ENCODE measurements at places on chromosomes 5 and 9. TPM values are rescaled to one million over a fixed set of nuclear protein-coding genes. Genes with fewer than 3 reads are reported as not detected.

DNA sequence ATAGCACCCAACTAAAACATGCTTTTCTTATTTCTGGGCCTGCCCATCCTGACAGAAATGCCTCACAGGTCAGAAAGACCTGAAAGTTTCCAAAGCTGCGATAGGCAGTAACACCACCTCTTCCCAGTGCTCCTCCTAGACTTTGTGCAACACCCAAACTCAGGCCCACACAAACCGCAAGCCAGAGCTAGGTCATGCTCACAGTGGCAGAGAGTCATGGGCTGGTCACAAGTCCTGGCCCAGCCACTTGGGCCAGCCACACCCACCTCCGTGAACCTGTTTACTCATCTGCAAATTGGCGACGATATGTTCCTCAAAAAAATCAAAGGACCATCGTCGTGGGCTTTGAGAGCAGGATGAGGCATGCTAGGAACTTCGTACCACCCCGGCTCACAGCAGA, 44.0 kb upstream of the SLC25A51 start:
- H3K27ac ChIP-seq: no peak overlapping the region
- H3K36me3 ChIP-seq: no peaks in the 10 kb centered on the region
- H3K27me3 ChIP-seq: peaks cover 13% of the 10 kb centered on the region
- DNase-seq: no peak
- no peaks in the 10 kb centered on the region for H3K4me1 ChIP-seq

HDHD3 gene
- 51.2 TPM for polyA plus RNA-seq

DNA sequence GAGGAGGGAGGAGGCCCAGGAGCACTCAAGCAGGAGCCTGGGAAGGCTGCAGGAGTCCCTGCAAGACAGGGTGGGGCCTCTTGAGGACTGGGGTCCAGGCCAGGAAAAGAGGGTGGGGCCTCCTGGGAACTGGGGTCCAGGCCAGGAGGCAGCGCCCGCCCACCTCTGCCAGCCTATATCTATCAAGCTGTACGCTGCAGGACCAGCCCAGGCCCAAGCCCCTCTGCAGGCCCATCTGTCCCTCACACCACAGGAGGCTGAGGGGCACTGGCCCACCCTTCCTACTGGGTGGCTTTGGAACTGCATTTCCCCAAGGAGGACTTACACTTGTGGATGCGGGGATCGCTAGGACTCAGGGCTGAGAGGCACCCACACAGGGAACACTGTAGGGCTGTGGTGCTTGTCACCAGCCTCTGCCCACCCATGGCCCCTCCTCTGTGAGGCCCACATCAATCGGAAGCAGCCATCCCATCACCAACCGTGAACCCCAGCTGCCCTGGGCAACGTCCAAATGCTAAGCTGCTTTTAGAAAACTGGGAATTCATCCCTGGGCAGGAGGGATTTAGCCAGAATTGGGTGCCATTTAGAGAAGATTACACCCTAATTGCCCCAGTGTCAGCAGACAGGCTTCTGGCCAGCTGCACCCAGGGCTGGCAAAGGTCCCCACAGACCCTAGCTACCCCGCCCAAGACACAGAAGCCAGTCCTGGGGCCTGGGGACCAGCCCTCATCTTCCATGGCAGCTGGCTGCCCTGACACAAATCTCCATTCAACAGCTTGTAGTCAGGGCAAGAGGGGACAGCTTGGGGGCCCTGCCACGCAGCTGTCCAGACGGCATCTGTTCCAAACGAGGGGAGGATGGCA, 15.3 kb downstream of the BICD2 start:
- no peak for DNase-seq
- no peak overlapping the region for H3K4me3 ChIP-seq
- peaks cover 81% of the 10 kb centered on the region for H3K4me1 ChIP-seq
- no peaks in the 10 kb centered on the region for H3K36me3 ChIP-seq
- H3K27ac ChIP-seq: peak overlapping the region; percentile 5

- no peak for DNase-seq
- H3K36me3 ChIP-seq: peaks cover 18% of the 10 kb centered on the region
- H3K4me1 ChIP-seq: peaks cover 19% of the 10 kb centered on the region
- peak overlapping the region; percentile 45 for H3K4me3 ChIP-seq
- no peaks in the 10 kb centered on the region for H3K27me3 ChIP-seq
Measured at GRCh38 chr9:93673021-93673838, 96.8 kb downstream of the PHF2 start.

GRCh38 chr9:6938447-6938846, 180.7 kb downstream of the KDM4C start:
- H3K27ac ChIP-seq: no peak overlapping the region
- peaks cover 6% of the 10 kb centered on the region for H3K36me3 ChIP-seq
- no peak overlapping the region for H3K4me3 ChIP-seq

DNA sequence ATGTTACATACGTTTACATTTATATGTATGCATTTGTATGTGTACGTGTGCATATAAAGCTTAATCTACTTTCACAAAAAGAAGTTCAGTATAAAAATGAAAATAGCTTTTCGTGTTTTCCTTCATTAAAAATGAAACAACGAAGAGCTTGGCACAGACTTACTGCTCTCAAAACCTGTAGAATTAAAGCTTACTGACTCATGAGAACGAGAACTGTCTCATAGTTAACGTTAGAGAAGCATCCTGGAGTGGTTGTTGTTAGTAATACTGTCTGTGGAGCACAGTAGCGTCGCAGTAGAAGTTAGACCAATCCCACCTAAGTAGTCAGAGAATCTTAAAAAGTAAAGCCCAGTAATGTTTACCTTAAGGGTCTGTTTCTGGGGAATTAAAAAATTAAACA, 1.3 kb downstream of the MAT2B start:
- peaks cover 56% of the 10 kb centered on the region for H3K4me1 ChIP-seq
- H3K27ac ChIP-seq: peak overlapping the region; percentile 99
- peak overlapping the region; percentile 99 for H3K4me3 ChIP-seq
- DNase-seq: no peak

- no peak overlapping the region for H3K4me3 ChIP-seq
- H3K36me3 ChIP-seq: no peaks in the 10 kb centered on the region
- no peak overlapping the region for H3K27ac ChIP-seq
- DNase-seq: no peak
- no peaks in the 10 kb centered on the region for H3K27me3 ChIP-seq
Measured at GRCh38 chr5:83405662-83406061, 65.9 kb upstream of the VCAN start.

- H3K27me3 ChIP-seq: peaks cover 42% of the 10 kb centered on the region
- DNase-seq: no peak
- H3K27ac ChIP-seq: peak overlapping the region; percentile 64
Measured at GRCh38 chr9:38066914-38067858, 1.8 kb downstream of the SHB start.

GRCh38 chr5:132181011-132181629, 46.5 kb downstream of the P4HA2 start:
- H3K4me1 ChIP-seq: peaks cover 34% of the 10 kb centered on the region
- H3K27ac ChIP-seq: no peak overlapping the region

DNA sequence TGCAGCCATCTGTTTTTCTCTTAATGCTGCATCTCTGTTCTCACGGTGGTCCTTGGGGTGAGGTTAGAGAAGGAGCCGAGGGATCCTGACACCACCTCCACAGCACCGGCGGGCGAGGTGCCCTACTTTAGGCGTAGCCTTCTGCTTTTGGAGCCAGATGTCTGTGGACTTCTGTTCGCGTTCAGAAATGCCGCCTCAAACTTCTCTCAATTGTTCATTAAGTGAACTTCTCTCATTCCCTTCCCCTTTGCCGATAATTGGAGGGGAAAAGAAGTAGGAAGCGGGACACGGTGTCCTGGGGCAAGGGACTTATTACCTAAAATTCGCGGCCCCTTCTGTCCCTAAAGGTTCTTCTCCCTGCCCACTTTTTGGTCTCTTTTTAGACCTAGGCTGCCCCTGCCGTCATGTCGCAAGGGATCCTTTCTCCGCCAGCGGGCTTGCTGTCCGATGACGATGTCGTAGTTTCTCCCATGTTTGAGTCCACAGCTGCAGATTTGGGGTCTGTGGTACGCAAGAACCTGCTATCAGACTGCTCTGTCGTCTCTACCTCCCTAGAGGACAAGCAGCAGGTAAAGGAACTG, 455 bp downstream of the KIF20A start:
- DNase-seq: no peak
- H3K27ac ChIP-seq: no peak overlapping the region
- H3K4me1 ChIP-seq: no peaks in the 10 kb centered on the region
- H3K4me3 ChIP-seq: no peak overlapping the region
- no peaks in the 10 kb centered on the region for H3K27me3 ChIP-seq
- H3K36me3 ChIP-seq: no peaks in the 10 kb centered on the region

GRCh38 chr9:95516734-95517558, at the start of gene PTCH1:
Gene PTCH1 (minus strand): TSS chr9:95516971.
- peak within 1 kb of the TSS; percentile 49 for H3K27ac ChIP-seq
- H3K4me1 ChIP-seq: peaks cover 21% of the 10 kb centered on the region
- H3K27me3 ChIP-seq: peaks cover 69% of the 10 kb centered on the region
- H3K4me3 ChIP-seq: peak within 1 kb of the TSS; percentile 93
- DNase-seq: no peak

FGF10 gene
- not detected for polyA plus RNA-seq

KCNMB1 gene
- polyA plus RNA-seq: not detected

CYLC2 gene
- polyA plus RNA-seq: not detected

PCDHGC4 gene
- not detected for polyA plus RNA-seq

DNA sequence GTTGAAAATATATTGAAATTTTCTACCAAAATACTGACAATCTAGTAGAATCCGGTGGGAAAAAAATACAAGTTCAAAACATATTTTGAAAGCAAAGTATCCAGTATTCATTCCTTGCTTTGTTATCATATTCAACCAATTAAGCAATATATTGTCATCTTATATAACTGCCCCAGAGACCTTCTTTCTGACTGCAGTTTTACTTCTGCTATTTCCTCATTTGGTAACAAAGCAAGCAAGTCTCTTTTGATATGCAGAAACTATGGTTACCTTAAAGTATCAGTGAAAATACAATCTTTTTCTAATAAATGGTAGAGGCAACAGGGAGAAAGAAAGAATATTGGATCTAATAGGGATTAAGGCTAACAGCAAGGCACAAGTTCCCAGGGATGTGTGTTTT, 663.7 kb upstream of the MEF2C start:
- peak; percentile 23 for DNase-seq
- H3K27ac ChIP-seq: no peak overlapping the region
- no peak overlapping the region for H3K4me3 ChIP-seq

- H3K27me3 ChIP-seq: peaks cover 9% of the 10 kb centered on the region
- no peak for DNase-seq
- H3K27ac ChIP-seq: no peak overlapping the region
- no peaks in the 10 kb centered on the region for H3K36me3 ChIP-seq
- H3K4me1 ChIP-seq: peaks cover 3% of the 10 kb centered on the region
- no peak overlapping the region for H3K4me3 ChIP-seq
Measured at GRCh38 chr5:353612-354580, 32.4 kb downstream of the AHRR start.

GRCh38 chr9:7341571-7341970, 458.0 kb downstream of the DMAC1 start:
- no peak overlapping the region for H3K4me3 ChIP-seq
- H3K27ac ChIP-seq: no peak overlapping the region
- H3K4me1 ChIP-seq: peaks cover 5% of the 10 kb centered on the region
- no peaks in the 10 kb centered on the region for H3K36me3 ChIP-seq

GRCh38 chr5:169650701-169651331, 13.7 kb downstream of the DOCK2 start:
- H3K27ac ChIP-seq: peak overlapping the region; percentile 84
- H3K27me3 ChIP-seq: no peaks in the 10 kb centered on the region
- peak overlapping the region; percentile 46 for H3K4me3 ChIP-seq
- H3K4me1 ChIP-seq: peaks cover 81% of the 10 kb centered on the region

DNA sequence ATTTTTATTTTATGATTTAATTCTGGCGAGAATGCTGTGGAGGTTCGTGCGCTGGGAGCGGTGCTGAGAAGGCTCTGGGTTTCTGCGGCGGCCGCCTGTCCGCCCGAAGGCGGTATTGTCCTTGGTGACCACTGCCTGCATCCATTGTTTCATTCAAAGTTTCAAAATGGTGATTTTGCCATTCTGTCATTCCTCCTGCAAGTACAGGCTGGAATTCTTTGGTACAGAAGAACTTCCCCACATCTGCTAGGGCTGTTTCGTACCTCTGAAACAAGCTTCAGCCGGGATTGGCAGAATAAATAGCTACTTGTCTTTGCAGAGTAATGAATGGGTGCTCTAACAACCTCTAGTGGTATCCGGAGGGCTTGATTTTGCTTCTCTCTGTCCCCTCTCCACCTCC, 112.6 kb upstream of the CACNA1B start:
- no peak for DNase-seq
- no peaks in the 10 kb centered on the region for H3K27me3 ChIP-seq
- H3K4me1 ChIP-seq: peaks cover 56% of the 10 kb centered on the region
- H3K27ac ChIP-seq: peak overlapping the region; percentile 54
- H3K36me3 ChIP-seq: peaks cover 35% of the 10 kb centered on the region
- no peak overlapping the region for H3K4me3 ChIP-seq

DNA sequence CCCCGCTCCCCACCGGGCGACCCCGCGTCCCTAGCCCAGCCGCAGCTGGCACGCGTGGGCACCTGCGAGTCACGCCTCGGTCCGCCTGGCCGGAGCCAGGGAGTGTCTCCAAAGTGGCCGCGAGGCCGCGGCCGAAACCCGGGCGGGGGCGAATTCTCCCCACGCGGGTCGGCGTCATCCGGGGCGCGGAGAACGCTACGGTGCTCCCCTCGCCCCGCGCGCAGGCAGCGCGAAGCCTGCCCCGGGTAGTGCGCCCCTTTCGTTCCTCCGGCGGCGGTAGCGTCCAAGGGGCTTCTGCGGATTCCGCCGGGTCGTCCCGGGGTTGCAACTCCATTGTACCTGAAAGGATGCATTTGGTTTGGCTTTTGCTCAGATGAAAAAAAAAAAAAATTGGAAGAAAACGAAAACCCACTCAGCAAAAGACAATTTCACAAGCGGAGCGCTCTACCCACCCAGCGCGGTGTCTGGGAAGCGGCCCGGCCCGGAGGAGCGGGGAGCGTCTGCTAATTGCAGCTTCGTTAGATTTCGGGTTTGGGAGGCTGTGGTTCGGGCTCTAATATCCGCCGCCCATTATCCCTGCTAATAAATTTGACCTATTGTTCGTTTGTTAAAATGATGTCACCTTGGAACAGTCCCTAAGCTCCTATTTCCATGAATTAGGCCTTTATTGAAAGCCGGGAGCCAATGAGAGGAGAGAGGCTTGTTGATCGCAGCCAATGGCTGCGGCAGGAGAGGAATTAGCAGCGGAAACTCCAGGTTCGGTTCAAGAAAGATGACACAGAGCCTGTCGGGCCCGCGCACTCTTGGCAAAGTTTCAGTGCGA, at the start of gene TLX3:
TSS of gene TLX3 (plus strand) at position 796 of the 823 bp plus-strand sequence. CDS start 118 bp downstream, outside the sequence.
- peaks cover 25% of the 10 kb centered on the region for H3K4me1 ChIP-seq
- H3K36me3 ChIP-seq: peaks cover 5% of the 10 kb centered on the region
- H3K4me3 ChIP-seq: peak within 1 kb of the TSS; percentile 81
- H3K27ac ChIP-seq: no peak within 1 kb of the TSS
- H3K27me3 ChIP-seq: peaks cover 44% of the 10 kb centered on the region

DNA sequence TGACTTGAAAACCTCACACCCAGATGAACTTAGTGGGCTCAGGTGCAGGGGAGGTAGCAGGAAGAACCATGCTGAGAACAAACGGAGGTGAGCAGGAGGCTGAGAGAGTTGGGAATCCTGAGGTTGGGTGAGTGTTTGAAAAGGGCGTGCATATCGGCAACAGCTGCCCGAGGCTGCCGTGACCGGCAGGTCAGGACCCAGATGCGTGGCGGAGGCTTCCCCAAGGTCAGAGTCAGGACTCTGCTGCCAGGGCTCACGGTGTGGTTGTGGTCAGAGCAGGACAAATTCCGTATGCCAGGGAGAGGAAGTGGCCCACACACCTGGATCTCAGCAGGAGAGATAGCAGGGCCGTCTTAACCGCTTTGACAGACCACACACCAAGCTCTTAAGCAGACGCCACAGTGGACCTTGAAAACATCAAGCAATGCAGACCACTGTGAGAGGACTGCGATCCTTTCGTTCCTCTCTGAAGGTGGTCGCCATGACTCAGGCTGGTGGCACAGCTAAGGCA, 43.1 kb downstream of the ADAMTS16 start:
- no peak for DNase-seq
- peaks cover 18% of the 10 kb centered on the region for H3K27me3 ChIP-seq
- H3K4me3 ChIP-seq: no peak overlapping the region
- H3K27ac ChIP-seq: no peak overlapping the region
- peaks cover 6% of the 10 kb centered on the region for H3K4me1 ChIP-seq
